ENCODE measurements at places on chromosomes 1 and 21.

GRCh38 chr1:167312871-167313270 lies 92.2 kb downstream of the POU2F1 start:
- no peak for DNase-seq

DNA sequence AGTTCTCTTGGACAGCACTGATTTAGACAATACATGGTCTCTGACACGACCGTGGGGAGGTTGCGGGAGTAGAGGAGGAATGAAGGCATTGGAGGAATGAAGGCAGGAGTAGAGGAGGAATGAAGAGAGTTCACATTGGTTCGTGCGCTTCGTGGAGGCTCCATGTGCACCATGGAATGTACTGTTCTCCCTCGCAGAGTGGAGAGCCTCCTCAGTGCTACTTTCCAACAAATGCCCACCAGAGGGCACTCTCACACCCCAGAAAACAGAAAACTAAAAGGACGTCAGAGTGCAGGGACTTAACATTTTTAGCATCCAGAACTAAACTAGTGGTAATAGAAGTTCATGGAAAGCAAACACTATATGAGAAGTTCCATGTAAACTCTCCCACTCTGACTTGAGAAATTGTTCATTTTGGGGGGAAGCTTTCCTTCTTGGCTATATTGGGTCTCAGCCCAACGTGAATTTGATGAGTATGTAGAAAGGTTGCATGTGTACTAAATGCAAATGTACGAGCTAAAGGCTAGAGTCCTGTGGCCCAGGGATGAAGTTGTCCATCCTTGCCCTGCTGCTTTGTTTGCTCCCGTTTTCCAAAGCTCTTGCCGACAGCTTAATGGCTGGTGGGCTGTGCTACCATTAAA lies 211.6 kb downstream of the LMX1A start:
- peak; percentile 52 for DNase-seq

GRCh38 chr1:162327788-162328165 lies 48.9 kb downstream of the SPATA46 start:
- no peak for DNase-seq

- no peak for DNase-seq
These were observed 37.8 kb downstream of the LPAR3 start for GRCh38 chr1:84855168-84855567.

DNA sequence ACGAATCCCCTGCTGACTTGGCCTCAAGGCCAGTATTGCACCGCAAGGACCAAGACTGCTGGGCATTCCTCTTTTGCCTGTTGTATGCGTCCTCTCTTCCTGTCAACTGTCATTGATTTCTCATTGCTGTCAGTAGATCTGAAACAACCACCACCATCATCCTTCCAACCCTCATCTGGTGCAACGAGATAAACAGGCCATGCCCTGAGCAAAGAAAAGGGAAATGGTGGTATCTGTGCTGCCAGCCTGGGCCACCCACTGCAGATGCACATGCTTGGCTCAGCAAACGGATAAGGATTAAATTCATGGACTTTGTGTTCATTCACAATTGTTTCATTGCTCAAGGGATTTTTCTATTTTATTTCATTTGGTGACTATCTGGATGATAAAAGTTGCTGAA lies 13.6 kb downstream of the OXCT2 start:
- no peak for DNase-seq

DNA sequence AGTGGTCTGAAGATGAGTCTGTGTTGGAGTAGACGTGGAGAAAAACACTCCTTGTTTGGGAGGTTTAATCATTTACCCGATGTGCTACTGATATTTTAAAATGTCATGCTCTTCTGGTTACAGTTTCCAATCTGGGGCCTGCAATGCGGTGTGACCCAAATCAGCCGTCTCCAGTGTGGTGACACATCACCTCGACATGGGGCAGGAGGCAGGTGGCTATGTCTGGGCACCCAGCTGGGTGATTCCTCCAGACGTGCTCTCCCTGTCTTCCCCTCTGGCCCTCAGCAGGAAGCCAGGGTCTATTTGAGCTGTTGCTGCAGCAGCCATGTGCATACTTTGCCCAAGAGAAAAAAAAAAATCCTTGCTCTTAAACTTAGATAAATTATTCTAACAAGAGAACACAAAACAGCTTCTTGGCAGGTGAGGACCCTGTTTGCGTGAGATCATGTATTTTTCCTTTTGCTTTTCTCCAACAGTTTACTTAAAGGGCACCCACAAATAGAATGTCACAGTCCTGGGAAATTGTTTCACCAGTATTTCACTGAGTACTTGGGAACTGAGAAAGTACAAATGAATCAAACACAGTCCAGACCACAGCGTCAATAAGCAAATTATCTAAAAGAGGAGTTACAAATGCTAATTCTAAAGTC lies 38.9 kb upstream of the MAP10 start:
- no peak for DNase-seq

GRCh38 chr21:35149698-35150097 lies 100.6 kb upstream of the RUNX1 start:
- DNase-seq = no peak

GRCh38 chr1:195637539-195637938 lies 970.7 kb downstream of the KCNT2 start:
- no peak for DNase-seq

DNA sequence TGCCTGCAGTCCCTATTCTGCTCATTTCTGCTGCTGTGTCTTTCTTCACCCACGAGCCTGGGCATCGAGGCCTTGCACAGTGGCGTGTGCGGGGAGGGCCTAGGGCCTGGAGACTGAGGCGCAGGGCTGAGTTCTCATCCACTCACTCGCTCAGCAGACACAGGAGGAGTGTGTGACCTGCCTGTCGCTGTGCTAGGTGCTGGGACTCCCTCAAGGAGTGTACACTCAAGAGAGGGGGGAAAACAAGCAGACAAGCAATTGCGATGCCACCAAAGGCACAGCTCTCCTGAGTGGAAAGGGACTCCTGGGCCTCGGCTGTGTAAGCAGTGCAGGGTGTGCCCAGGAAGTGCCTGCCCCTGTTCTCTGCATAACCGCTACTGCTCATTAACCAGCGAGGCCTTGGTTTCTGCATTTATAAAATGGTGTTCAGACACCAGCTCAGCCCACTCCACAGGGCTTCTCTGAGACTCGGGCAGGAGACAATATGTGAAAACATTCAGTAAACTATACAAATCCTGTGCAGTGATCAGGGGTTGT lies 4.2 kb downstream of the RD3 start:
- no peak for DNase-seq

GRCh38 chr21:15080526-15080925 lies 15.7 kb upstream of the NRIP1 start:
- peak; percentile 16 for DNase-seq

DNA sequence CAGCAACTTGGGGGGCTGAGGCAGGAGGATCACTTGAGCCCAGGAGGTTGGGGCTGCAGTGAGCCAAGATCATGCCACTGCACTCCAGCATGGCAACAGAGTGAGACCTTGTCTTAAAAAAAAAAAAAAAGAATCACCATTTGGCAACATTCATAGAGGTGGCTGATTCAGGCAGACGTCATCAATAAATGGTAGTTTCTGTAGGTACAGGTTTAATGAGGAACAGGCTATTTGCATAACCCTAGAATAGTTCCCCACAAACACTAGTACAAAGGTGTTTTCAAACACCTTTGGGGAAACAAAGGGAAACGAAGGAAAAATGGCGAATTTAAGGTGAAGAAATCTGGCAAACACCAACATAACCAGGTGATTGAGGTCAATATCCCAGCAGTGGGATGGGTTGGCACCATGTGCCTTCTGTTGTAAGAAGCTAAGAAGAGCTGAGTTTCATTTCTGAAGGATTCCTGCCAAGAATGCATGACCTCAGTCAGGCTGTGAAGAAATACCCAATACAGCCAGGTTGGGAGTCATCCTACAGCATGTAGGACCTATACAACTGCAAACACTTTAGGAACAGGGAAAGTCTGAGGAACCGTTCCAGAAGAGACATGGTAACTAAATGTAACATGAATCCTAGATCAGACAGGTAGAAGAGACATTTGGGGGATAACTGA lies 5.6 kb downstream of the LPAR3 start:
- no peak for DNase-seq

- DNase-seq = peak; percentile 35
These were observed 215.8 kb downstream of the BARHL2 start for GRCh38 chr1:90501281-90501680.

- no peak for DNase-seq
These were observed 3.8 kb downstream of the PLA2G2A start for GRCh38 chr1:19975423-19976193.

GRCh38 chr1:183148599-183148998 lies 37.5 kb upstream of the LAMC2 start:
- DNase-seq = no peak

All from NCI-H146 (cell line).